ENCODE measurements at places on chromosomes 3 and 15.

DNA sequence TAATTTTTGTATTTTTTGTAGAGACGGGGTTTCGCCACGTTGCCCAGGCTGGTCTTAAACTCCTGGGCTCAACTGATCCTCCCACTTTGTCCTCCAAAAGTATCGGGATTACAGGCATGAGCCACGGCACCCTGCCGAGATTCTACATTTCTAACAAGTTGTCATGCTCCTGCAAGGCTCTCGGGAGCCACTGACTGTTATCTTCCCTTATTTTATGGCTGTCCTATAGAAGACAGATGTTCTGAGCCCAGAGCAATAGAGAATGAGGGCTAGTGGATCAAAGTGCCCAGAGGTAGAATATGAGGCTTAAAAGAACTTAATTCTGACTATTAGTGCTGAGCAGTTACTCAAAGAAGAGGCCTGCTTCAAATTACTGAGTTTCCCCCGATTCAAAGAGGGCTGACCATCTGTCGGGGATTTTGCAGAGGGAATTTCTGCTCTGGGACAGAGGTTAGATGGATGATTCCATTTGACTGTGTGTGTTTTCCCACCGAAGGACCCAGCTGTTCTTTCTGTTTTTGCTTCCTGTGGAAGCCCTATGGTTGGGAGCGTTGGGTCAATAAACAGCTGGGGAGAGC, 39.5 kb downstream of the ITPR1 start:
- DNase-seq, result no peak

- no peak for DNase-seq
Measured at GRCh38 chr3:172209333-172210321, 170.2 kb downstream of the FNDC3B start.

DNA sequence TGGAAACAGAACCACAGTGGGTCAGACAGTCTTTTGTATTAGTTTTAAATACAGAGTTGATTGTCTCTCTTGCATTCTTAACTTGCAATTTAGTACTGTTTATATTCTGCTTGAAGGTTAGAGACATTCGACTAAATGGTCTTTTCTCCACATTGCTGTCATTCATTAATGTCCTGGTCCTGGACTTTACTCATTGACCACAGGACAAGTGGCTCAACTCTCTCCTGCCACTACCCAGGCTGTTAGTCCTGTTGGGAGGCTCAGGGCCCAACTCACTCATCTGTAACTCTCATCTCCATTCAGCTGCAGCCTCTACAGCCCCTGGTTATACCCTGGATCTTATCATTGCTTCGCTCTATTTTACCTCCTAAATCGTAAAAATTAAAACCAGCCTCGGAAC, 427.4 kb downstream of the LPP start:
- DNase-seq, result no peak

DNA sequence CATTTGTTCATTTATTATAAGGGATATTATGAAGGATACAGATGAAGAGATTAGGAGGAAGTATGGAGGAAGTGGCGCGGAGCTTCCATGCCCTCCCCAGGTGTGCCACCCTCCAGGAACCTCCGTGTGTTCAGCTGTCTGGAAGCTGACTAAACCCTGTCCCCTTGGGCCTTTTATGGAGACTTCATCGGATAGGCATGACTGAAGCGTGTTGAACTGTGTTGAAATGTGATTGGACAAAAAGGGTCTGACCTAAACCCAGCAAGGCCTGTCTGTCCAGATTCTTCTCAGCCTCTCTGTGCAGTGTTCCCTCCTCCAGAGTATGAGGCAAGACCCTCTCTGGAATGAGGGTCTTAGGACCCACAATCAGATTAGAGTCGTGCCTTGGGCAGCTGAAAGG, 31.7 kb downstream of the HACD3 start:
- no peak for DNase-seq

DNA sequence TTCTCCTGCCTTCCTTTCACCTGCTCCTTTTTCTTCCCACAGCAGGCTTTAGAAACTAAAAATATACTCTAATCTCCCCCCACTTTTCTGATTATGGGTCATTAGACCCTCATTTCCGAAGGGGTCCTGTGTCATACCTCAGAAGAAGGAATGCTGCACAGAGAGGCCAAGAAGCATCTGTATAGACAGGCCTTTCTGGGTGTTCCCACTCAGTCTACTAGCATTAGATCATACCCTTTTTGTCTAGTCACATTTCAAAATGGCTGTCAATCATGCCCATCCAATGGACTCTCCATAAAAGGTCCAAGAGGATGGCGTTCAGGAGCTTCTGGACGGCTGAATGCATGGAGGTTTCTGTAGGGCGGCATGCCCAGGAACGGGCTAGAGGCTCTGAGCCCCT, 192.2 kb downstream of the SUCLG2 start:
- DNase-seq, result no peak

DNA sequence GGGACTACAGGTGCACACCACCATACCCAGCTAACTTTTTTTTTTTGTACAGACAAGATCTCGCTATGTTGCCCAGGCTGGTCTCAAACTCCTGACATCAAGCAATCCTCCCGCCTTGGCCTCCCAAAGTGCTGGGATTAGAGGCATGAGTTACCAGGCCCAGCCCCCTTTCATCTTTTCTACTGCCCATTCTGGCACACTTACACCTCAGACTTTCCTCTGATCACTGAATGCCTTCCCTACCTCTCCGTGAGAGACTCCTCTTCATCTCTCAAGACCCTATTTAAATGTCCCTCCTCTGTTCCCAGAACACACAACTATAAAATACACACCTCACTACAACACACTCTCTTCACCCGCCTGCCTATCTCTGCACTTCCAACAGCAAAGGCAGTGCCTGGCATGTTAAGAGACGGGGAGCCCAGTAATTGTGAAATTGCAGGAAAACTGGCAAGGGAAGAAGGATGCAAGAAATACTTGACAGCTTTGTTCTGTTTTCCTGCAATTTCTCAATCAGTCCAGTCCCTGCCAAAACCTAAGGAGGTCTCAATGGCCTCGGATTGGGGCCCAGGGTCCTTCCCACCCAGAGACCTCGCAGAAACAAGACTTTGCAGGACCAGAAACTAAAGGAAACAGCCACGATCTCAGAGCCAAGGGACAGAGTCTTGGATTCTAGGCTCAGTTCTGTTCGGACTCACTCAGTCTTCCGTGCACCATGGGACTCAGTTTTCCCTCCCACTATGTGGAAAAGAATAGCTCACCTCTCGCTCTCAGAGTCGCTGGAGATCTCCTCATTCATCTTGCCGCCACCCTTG, 849 bp downstream of the RRP9 start:
- no peak for DNase-seq

GRCh38 chr3:49222002-49222401, 50.6 kb downstream of the KLHDC8B start:
- no peak for DNase-seq

DNA sequence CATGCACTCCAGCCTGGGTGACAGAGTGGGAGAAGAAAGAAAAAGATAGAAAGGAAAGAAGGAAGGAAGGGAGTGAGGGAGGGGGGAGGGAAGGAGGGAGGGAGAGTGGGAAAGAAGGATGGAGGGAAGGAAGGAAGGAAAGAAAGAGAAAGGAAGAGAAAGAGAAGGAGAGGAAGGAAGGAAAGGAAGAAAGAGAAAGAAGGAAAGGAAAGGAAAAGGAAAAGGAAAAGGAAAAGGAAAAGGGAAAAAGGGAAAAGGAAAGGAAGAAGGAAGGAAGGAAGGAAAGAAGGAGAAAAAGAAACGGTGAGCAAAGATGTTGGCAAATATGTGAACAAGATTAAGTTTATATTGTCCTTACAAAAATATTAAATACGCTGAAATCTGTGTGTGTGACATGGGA, 36.2 kb upstream of the TICRR start:
- DNase-seq, result no peak

DNA sequence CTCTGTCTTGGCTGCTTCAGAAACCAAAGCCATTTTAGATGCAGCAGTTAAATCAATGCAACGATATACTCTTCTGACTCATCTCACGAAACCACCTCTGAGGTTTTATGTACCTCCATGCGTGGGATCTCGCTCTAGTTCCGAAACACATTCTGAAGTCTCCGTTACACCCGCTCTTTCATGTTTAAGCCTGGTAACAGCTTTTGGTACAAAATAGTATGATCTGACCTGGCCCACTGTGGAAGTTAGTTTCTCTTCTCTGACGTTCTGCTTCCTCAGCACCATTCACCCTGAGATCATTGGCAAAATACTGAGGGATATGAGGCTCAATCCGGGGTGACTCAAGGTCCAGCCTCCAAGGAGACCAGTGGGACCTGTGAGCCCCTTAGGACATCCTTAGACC, 121.9 kb downstream of the TMEM266 start:
- DNase-seq, result no peak

GRCh38 chr3:17141699-17142098, 256.9 kb downstream of the PLCL2 start:
- no peak for DNase-seq

GRCh38 chr3:114623420-114624046, 329.7 kb downstream of the TIGIT start:
- no peak for DNase-seq

DNA sequence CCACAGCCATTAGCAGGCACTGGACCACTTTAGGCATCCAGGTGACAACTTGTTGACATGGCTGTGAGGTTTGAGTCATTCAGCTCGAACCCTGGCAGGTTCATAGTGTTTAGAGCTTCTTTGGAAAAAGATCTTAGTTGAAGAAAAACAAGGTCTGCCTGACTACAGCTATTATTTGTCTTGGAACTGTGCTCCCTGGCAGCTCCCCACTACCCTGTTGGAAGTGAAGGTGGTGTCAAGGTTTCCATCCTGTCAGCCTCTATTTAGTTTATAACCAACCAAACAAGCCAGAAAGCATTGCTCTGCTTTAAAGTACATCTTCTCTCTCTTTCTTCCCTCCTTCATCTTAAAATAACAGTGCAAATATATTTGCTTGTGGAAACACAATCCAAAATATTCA, 56.8 kb downstream of the KAT2B start:
- no peak for DNase-seq

- no peak for DNase-seq
Measured at GRCh38 chr3:82957696-82958095, 1196.3 kb upstream of the GBE1 start.

DNA sequence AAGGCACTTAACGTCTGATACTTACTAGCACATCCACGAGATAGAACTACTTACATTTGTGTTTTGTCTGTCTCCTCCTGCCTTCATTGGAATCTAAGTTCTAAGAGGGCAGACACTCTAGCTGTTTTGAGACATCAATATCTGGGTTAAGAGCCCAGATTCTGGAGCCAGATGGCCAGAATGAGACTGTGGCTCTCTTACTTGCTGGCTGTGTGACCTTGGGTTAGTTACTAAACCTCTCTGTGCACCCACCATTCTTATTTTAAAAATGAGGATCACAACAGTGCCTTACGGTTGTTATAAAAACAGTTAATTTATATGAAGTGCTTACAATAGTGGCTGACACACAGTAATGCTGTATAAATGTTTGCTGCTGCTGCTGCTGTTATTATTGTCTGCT, 7.7 kb downstream of the STARD5 start:
- no peak for DNase-seq

DNA sequence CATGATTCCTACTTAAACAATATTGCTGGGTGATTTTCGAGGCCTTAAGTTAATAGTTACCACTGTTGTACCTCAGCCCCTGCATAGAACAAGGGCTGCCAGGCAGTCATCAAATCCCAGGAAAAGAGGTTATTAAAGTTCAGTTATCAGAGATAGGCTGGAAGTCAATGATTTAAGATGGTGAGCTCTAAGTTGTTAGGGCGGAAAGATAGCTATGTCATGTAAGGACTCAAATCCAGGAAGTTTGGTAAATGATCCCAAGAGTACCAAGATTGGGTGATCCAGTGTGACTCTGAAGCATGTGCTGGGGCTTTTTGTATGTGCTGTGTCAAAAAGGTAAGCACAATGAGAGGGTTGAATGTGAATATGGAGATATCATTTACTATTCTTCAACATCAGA, 287.9 kb downstream of the NLGN1 start:
- no peak for DNase-seq

DNA sequence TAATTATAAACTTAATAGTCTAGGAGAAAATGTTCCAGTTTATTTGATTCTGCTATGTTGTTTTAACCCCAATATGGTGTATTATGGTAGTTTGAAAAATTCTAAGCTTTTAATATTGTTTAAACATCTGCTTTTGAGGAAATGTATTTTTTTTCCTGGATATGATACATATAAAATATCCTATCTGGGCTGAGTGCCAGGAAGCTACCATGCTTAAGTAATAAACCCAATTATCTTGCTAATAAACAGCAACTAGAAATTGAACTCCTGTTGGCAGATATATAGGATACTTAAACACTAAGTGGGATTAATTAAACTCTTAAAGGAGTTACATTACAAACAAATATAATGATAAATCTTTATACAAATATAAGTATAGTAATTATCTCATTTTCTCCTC, 293.7 kb upstream of the GRM7 start:
- no peak for DNase-seq

- DNase-seq, result no peak
Measured at GRCh38 chr15:63195569-63196015, 6.2 kb downstream of the RAB8B start.

DNA sequence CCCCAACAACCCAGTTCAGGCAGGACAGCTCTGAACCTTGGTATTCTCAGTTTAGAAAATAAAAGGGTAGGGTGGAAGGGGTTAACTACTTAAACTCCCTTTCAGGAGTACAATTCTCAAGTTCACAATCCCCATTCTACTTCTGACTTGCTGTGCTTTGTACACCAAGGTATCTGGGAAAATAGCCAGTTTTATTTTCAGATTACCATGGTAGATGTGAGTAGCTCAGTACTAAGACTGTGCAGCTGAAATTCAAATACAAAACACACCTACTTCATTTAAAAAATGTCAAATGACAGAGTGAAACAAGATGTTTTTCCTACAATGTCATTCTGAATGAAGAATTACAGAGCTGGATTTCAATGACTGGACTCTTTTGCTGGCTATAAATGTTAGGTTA, 27.4 kb downstream of the SLC7A14 start:
- DNase-seq, result no peak

- DNase-seq, result no peak
Measured at GRCh38 chr15:67097930-67098740, 32.7 kb downstream of the SMAD3 start.

DNA sequence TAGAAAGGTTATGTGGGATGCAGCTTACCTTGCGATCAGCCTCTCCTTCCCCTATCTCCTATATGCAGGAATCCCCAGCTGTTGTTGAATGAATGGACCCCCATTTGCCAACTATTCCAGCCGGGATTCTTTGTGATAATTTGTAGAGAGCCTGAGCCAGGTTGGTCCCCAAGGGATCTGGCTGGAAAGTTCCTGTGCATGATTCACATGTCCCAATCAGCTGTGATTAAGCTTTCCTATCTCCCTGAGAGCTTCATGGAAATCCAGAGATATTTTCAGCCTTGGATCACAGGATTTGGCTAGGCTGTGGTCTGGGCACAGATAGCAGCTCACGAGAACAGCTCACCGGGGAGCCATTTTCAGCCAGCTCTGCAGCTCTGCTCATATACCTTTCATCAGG, 76.7 kb downstream of the ARNT2 start:
- DNase-seq, result no peak

GRCh38 chr15:35047996-35048395, 37.1 kb downstream of the NANOGP8 start:
- no peak for DNase-seq

Measured in stimulated activated CD4-positive, alpha-beta T cell treated with anti-CD3 and anti-CD28 coated beads, Interleukin-1b, Interleukin-23, amount 100 ng/mL, for 1 hour (primary cell).